ENCODE measurements at places on chromosomes 5 and 9.

- DNase-seq: no peak
Observed at GRCh38 chr9:708182-708550, 133.3 kb upstream of the DMRT1 start.

- DNase-seq: no peak
Observed at GRCh38 chr9:4422495-4422894, 67.8 kb upstream of the SLC1A1 start.

DNA sequence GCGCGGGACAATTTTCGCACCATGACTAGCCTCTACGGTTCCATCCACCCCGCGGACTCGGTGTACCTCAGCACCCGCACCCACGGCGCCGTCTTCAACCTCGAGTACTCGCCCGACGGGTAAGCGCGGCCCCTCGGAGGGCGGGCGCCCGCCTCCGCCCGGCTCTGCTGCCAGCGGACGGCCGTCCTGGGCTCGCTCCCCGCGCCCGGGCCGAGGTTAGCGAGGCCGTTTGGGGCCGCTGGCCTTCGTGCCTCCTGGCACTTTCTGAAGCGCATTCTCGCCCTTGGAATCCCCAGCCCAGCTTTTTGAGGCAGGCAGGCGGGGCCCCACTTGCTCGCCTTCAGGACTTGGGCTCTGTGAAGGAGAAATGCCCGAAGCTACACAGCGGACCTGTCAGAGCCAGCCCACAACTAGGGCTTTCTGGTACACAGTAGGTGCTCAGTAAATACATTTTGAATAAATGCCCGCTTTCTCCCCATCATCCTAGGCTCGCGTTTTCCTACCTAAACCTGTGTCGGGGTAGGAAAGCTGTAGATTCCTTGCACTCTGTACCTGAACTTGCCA is 772 bp downstream of the DCAF10 start:
- DNase-seq: no peak

DNA sequence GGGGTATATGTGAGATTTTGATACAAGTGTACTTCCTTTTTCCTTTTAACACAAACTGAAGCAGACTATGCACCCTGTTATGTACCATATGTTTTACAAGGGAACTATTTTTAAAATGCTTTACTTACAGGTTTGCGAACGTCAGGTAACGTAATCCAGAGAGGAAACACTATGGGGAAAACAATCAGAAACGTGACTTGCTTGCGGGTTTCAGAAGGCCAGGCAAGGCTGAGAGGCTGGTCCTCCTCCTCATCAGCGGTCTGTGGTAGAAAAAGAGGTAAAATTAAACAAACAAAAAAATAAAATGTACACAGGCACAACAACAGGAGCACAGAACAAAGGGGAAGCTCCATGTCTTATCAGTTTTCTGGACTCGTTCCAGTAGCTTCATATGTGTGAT is 141.2 kb downstream of the ACER2 start:
- no peak for DNase-seq

GRCh38 chr5:108382784-108383330 is 959 bp upstream of the FBXL17 start:
- DNase-seq: no peak

DNA sequence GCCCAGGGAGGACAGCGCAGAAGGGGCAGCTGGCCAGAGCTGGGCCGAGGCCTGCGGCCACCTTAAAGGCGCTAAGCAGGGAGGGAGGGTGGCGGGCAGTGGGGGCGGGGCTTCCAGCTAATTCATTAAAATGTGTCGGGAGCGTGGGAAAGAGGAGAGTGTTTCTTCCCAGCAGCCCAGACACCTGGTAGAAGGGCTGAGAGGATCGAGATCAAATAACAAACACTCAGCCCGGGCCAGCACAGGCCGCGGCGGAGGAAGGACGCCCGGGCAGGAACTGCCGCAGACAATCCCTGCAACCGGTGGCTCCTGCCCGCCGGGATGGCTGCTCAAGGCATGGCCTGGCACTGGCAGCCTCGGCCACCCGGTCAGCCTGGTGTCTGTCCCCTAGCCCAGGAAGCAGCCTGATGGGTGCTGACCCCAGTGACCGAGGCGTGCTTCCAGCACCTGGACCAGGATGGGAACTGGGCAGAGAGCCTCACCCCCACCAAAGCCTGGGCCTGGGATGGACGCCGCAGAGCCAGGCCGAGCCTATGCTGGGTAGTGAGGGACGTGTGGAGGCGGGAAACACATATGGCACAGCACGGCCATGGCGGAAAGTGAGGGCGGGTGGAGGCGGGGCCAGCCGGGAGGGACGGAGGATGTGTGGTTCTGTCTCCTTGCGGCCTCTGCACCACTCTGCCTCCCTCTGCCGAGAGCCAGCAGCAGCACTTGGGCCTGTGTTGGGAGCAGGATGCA is 3.2 kb upstream of the NRARP start:
- peak; percentile 59 for DNase-seq

DNA sequence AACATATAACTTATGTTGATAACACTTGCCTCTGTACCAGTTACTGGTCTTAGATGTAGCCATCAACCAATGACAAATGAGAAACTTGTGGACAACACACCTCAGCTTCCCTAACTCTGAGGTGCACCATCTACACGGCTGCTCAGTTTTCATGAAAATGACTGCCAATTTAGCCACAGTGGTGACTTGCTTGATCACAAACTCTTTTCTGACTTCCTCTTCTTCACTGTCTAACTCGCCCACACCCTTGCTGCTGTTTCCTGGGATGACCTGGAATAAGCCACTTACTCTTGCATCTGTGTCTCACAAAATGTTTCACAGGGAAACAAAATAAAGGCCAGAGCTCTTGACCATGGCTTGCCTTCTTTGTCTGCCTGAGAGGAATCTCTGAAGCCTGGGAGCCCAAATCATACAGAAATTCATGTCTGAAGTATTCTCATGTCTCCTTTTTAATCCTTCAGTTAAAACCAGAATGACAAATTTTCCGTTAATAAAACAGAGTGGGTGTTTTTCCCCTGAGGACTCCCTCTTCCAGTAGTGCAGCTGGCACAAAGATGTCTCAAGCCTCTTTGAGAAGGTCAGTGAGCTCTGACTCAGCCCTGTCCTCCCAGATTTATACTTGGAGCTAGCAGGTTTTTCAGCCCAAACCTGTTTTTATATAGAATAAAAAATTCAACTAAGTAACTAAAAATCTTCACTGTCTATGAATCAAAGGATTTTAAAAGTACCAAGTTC is 126.5 kb upstream of the PAM start:
- no peak for DNase-seq

- DNase-seq: no peak
Observed at GRCh38 chr9:13750061-13750460, 470.6 kb upstream of the MPDZ start.

GRCh38 chr5:94618029-94618492 is 343 bp downstream of the KIAA0825 start:
- peak; percentile 68 for DNase-seq

DNA sequence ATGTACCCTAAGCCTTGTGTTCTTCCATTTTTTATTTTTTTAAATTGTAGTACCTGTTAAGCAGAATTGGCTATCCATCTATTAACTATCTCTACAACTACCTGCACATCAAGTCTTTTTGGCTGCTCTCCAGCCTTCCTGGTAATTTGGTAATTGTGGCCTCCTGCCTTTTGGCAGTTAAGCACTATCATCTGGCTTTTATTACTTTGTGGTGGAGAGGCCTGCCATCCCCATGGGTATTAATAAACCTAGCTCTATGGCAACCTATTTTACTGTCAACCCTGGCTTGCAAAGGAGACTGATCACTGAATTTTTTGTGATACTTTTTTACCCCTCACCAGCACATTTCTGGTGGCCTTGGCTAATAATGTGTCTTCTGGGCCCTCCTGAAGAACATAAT is 20.5 kb downstream of the SELENOP start:
- no peak for DNase-seq

DNA sequence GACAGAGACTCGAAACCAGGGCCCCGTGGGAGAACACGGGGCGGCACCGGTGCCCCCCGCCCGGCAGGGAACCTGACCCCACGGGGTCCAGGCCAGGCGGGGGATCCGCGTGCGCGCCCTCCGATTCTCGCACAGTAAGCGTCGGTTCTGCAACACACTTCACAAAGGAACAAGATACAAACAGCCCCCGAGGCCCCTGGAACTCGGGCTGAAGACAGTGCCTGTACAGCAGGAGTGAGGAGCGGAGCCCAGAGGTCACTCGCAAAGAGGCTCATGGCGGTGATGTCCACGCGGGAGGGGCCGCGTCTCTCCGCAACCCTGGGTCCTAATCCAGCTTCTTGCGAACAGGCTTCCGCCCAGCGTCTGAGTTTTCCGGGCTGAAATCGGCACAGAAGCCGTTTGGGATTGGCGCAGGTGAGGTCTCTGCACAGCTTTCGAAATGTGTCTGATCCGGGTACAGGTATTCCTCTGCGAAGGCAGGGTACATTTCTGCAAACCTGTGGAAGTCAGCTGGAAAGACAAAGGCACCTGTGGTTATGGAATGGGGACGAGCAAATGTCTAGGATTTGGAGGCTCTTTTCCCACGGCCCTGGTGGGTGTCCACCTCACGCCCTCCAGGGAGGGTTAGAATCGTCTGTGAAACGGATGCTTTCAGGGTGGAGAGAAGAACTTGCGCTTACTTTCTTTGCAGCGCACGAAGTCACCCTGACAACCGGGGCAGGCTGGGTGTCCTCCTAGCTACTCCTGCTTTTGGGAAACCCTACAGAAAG is 18.3 kb upstream of the SLC6A3 start:
- no peak for DNase-seq

- DNase-seq: no peak
Observed at GRCh38 chr9:131997076-131997475, 82.6 kb downstream of the MED27 start.

DNA sequence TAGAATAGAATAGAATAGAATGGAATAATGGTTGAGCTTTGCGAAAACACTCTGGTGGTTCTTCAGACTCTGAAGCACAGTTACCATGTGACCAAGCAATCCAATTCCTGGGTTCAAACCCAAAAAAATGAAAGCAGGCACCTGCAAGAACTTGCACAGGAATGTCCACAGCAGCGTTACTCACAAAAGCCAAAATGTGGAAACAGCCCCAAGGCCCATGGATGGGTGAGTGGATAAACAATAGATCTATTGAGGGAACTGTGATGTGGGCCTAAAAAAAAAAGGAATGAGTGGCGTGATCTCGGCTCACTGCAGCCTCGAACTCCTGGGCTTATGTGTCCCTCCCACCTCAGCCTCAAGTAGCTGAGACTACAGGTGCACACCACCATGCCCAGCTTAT is 21.4 kb upstream of the TMEM250 start:
- no peak for DNase-seq

GRCh38 chr5:141958113-141958512 is at the start of gene PCDH12:
TSS of gene PCDH12 (minus strand) at chr5:141958202. CDS start at chr5:141957851, 351 bp downstream.
- DNase-seq: no peak

- no peak for DNase-seq
Observed at GRCh38 chr5:10503321-10503720, 60.5 kb upstream of the ANKRD33B start.

DNA sequence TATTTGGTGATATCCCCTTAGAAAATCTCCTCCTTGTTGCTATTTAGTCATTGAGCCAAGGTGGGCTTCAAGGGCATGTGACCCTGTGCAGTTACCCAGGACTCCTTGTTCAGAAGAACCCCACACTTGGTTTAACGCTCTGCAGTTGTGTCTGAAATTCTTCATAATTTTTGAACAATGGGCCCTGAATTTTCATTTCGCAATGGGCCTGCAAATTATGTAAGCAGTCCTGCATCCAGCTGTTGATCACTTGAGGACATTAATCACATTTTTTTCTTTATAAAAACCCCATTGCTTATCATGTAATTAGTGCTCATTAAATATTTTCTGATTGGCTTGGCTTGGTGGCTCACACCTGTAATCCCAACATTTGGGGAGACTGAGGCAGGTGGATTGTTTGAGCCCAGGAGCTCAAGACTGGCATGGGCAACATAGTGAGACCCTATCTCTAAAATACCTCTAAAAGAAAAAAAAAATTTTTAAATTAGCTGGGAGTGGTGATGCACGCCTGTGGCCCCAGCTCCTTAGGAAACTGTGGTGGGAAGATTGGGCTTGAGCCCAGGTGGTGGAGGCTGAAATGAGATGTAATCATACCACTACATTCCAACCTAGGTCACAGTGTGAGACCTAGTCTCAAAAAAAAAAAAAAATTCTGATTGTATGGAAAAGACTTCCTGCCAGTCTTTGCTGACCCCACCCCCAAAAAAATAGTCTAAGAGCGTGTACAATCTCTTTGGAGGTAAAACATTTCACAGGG is 194.2 kb upstream of the HAPLN1 start:
- no peak for DNase-seq

DNA sequence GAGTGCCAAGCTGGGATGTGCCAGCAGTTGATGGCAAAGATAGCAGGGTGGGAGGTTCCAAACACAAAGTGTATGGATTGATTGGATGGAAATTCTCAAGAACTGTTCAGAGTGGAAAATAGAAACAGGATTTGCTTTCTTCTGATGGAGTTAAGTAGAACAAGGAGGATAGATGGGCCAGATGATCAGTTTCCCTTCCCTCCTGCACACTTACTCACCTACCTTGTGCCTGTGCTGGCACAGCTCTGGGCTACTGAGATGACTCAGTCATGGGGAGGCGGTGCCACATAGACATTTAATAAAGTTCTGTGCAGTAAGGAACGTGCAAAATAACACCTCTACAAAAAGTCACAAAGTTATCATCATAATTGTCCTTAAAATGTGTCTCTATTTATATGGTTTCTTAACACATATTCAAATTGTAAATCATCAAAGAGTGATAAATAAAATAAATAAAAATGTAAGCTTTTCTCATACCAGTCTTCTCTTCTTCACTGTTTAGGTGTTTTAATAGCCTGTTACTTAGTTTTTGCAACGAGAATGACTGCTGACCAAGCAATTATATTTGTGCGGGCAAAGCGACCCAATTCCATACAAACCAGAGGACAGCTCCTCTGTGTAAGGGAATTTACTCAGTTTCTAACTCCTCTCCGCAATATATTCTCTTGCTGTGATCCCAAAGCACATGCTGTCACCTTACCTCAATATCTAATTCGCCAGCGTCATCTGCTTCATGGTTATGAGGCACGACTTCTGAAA is 12.7 kb downstream of the PTPDC1 start:
- DNase-seq: no peak

DNA sequence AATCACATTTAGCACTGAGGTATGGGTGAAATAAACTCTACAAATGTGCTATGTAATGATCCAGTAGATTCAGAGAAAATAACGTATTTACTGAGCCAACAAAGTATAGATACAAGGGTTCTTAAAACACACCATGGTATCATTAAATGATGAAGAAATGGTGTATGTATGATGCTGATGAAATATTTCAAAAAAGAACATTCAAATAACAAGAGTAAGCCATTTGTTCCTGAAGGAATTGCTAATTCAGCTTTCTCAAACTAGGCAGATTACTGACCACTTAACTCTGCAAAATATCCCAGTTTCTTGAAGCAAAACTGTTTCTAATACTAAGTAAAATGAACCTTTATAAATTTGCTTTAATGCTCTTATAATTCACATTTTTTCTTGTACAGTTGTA is 97.6 kb upstream of the IFNE start:
- DNase-seq: no peak

DNA sequence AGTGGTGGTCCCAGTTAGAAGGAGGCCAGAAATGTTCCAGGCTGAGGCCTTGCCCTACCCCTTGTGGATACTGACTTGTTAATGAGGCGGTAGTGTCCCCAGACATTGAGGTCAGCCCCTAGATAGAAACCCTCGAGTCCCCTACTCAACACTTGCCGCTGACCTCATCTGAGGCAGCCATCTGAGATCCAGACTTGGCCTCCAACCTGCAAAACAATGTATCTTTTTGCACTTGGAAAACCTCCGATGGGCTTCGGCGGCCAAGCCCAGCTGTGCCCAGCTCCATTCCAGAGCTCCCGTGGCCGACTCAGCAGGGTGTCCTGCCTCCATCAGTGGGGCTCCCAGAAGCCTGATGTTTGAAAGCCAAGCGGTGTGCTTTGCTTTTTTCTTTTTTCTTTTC is 122.1 kb downstream of the WNK2 start:
- no peak for DNase-seq

GRCh38 chr5:69217151-69217511 is 17.6 kb upstream of the CDK7 start:
- DNase-seq: no peak
